ENCODE measurements at places on chromosomes 5 and 9. TPM values are rescaled to one million over a fixed set of nuclear protein-coding genes. Genes with fewer than 3 reads are reported as not detected.
A peak's percentile ranks its signal among the peaks of the same experiment; 100 is the strongest.

DNA sequence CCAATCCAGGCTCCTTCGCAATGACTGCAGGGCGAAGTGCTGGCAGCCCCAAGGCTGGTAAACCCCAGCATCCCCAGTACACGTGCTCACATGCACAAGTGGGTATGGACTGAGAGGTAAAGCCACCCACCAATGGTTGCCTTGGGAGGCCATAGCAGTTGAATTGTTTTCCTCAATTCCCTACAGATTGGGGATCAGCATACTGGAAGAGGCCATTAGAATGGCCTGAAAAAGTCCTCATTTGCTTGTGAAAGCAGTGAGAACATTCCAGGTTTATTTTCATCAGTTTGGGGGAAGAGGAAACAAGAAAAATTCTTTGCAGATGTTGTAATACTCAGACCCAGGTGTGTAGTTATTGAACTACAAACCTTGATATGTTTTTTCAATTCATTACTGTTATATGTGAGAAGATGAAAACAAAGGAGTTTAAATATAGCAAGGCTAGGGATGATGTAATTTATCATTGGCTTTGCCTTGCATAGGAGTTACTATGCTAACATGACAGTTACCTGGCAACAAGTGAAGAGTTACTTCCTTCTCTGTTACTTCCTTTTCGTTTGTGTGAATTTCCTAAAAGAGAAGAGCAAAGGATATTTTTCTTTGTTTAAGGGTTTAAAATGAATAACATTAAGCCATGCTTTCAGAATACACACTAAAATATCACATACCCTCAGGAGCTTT lies 36.4 kb downstream of the MTMR12 start:
- DNase-seq: no peak

DNA sequence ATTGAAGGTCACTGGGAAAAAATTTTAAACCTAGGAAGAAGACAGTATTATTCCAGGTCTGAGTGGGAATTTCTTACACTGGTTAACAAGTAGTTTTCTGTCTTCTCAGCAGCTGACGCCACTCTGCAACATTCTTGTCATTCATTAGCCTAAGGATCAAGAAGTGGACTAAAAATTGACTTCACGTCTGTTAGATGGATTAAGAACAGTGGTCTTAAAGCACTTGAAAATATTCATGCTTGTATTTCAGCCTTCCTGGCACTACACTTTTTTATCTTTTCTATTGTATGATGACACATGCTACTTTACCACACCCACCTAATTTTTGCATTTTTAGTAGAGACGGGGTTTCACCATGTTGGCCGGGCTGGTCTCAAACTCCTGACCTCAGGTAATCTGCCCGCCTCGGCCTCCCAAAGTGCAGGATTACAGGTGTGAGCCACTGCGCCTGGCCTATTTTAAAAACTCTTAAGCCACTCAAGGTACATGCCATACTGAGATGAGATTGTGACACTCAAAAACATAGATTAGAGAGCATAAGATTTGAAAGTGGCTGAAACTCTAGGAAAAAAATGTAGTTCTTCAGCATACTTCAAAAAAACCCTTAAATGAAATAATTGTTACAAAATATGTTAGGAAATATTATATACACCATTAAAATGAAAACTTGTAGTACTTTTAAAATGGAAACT lies 8.4 kb downstream of the MATR3 start:
- DNase-seq: no peak

GRCh38 chr9:104820336-104820735 lies 56.4 kb downstream of the NIPSNAP3B start:
- DNase-seq: no peak

DNA sequence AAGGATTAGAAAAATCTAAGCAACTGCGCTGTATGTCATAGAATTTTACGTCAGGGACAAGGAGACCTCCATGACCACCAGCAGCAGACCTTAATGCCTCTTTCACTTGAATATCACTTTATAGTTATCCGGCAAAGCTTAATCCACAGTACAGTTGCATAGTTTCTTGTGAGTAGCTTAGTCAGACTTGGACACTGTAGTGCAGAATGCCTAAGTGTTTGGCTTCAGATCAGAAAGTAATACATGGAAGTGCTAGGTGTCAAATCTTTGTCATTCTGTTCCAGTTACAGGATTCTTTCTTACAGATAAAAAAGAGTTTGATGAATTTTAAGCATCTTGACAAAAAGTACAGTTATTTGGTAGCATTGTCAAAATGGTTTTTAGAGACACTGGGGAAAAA lies 239.9 kb upstream of the PAPPA start:
- no peak for DNase-seq

GRCh38 chr5:57955511-57955910 lies 472.9 kb upstream of the ACTBL2 start:
- DNase-seq: no peak

DNA sequence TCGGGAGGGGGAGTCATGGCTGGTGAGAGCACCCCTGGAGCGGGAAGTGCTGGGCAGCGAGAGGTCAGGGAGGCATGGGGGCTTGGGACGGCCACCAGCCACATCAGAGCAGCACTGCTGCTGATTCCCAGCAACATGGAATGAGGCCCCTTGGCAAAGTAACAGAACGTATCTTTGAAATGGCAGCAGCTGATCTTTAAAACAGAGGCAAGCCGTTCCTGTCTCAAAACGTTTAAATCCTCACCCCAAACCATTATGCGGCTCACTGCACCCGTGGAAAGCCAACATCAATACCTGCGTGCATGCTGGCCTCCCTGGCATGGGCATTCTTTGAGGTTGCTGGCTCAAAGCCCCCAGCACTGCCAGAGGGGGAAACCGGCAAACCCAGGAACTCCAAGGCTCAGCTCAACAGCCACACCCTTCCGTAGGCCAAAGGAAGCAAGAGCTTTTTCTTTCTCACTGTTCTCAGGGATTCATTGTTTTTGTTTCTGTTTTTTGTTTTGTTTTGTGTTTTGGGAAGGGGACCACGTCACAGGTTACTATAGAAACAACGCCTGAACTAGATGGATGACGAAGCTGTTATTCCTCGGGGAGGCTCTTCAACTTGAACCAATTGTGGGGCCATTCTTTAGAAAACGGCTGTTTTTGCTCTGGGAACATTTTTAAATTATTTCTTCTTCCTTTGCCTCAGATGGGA lies 28.1 kb upstream of the OBP2B start:
- DNase-seq: peak; percentile 74

GRCh38 chr9:20117986-20118385 lies 329.1 kb upstream of the SLC24A2 start:
- no peak for DNase-seq

DNA sequence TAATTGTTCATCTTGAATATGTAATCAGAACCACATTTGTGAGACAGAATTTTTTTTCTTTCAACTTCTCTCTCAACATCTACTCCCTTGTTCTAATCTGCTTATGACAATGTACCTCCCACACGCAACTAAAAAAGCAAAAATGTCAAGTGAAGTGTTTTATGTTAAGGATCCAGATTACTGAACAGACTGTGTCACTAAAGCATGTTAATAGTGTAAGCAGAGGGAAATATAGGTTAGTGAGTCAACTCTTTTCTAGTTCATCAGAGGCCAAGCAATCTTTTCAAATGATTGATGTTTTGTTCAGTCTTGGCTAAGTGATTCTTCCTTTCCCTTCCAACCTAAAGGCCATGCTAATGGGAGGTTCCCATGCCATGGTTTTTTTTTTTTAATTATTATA lies 34.7 kb upstream of the IDNK start:
- no peak for DNase-seq

The EPB41L4B gene
- 15.1 TPM for total RNA-seq

The SPAG8 gene
- total RNA-seq: 2.1 TPM

DNA sequence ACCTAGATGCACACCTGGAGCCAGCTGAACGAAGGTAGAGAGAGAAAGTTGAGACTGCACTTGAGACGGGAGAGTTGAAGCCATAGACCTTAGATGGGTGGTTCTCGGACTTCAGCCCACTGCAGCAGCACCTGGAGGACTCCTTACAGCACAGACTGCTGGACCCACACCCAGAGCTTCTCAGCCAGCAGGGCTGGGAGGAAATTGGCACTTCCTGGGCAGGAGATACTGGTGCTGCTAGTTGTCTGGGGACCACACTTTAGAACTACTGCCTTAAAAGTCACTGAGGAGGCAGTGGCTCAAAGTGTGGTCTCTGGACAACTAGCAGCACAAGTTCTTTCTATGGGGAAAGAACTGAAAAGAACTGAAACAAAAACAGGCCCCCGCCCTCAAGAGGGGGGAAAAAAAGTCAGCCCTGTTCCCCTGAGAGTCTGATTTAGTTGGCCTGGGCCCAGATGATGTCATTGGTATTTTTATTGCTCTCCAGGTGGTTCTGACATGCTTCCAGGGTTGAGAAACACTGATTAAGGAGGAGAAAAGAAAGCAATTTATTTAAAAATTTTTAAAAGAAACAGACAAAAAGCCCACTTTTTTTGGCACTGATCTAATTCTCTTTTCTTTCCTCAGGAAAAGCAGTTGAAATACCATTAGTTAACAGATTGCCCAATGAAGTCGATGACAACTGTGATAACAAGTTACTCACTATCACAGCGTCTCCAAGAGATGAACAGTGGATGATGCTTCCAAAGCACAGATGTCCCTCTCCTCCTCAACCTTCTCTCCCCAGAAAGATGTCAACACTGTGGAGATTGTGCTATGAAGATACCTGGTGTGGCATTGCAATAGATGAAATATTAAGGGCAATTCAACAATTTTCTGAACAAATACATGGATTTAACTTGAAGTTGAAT lies 73.6 kb upstream of the ADAMTS16 start:
- no peak for DNase-seq

The PLK2 gene
- 14.7 TPM for total RNA-seq

The SAXO1 gene
- total RNA-seq: 0.11 TPM

DNA sequence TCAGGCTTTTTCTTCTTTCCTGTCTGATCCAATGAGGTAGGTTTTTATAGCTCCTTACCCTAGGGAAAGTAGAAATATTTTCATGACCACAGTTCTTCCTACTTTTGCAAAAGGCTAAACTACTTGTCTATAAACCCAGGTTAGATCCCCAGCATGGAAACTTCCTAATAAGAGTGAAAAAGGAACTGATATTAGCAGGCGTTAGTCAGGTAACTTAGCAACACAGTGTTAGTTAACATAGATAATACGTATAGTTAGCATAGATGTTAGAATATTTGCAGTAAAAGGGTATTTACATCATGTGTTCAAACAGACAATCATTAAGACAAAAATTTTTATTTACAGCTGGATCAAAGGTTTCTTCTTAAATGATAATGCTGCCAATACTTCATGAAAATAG lies 162.9 kb upstream of the DAB2 start:
- DNase-seq: no peak

The PCDHGB3 gene
- 7.1 TPM for total RNA-seq

The CCL21 gene
- total RNA-seq: 9.2 TPM

The SEC16A gene
- 46.5 TPM for total RNA-seq

GRCh38 chr5:36882250-36882649 lies 5.7 kb downstream of the NIPBL start:
- no peak for DNase-seq

- DNase-seq: no peak
These were observed 103.5 kb upstream of the C9orf72 start for GRCh38 chr9:27676827-27677226.

DNA sequence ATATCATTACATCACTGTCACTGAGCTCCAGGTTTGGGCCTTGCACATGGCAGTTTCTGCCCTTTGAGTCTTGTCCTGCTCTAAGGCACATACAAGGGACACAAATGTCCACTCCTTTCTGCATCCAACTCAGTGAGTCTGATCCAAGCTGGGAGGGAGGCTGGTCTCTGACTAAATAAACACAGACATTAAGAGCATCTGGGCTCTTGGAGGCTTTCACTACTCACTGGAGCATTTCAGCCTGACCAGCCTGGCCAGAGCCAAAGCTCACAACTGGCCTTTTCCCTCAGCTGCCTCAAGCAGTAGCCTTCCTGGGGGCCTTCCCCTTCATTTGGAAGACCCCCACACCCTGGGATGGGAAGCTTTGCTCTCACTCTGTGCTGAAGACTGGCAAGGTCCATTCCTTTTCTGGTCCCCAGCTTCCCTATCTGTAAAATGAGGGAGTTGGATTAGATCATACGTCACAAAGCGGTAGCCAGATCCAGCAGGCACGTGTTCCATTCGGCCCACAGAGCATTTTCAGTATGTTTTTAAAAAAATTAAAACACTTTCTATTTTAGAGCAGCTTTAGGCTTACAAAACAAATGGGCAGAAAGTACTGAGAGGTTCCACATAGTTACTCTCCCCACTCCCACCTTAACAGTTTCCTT lies 58.6 kb upstream of the XPA start:
- no peak for DNase-seq

The PRKAA1 gene
- 55.3 TPM for total RNA-seq

- no peak for DNase-seq
These were observed 30.9 kb upstream of the CEP72 start for GRCh38 chr5:581266-581665.

GRCh38 chr5:116681334-116682013 lies 106.9 kb upstream of the SEMA6A start:
- DNase-seq: no peak

- DNase-seq: no peak
These were observed 27.9 kb upstream of the ITGA2 start for GRCh38 chr5:52961274-52961681.

DNA sequence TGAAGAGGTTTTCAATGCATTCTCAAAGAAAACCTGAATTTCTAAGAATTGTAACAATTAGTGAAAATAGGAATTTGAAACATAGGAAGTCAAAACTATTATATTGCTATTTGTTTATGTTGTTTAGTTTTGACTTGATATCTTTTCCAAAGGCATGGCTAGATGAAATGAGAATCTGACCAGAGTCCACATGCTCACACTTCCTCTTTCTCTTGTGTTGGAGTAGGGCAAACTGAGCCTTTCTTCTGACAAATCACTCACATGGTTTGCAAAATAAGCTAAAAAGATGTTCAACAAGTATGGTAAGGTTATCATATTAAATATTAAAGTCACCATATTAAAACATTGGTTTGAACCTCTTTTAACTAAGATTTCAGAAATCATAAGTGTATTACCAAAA lies 512.6 kb downstream of the ISL1 start:
- no peak for DNase-seq

The IL4 gene
- total RNA-seq: not detected

The RANBP3L gene
- total RNA-seq: 0.94 TPM

The BAAT gene
- 0.10 TPM for total RNA-seq

GRCh38 chr9:126431077-126431742 lies 104.6 kb downstream of the MVB12B start:
- DNase-seq: no peak

The CHD1 gene
- 35.4 TPM for total RNA-seq
